Glutamatergic neuron (in vitro differentiated cells): ENCODE measurements at places on chromosomes 6 and 20. TPM values are rescaled to one million over a fixed set of nuclear protein-coding genes. Genes with fewer than 3 reads are reported as not detected.

DNA sequence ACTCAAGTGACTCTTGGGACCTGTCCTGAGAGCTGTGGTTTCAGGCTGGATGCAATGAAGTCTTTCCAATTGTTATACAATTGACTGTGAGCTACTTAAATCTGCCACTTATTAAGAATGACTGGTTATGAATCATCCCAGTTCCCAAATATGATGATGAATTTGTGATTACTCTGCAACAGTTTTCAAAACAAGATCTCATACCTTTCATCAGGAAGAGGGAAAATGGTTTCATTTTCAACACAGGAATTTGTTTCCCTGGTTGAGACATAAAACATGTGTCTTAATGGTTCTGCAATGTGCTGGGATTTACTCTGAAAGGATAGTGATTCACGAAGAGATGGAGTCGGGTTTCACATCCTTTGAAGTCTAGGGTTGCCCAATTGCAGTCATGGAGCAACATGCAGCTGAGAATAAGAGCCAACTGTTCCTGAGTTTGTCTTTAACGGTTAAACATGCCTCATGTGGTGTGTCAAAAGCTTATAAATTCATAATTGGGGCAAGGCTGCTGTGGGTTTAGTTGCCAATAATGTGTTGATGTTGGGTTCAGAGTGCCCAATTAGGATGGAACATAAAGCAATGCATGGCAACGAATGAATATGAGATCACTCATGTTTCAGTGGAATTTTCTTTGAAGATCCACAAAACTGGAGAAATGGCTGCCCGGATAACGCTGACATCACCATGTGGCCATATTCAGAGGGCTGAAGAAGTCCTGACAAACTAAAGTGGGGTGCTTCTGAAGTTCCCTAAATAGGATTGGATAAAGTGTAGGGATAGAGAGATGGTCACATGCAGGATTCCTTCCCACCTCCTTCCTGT lies 41.0 kb downstream of the CYP24A1 start:
- H3K4me3 ChIP-seq, result no peak overlapping the region
- H3K27ac ChIP-seq, result peak overlapping the region; percentile 35
- no peak for DNase-seq
- peaks cover 5% of the 10 kb centered on the region for H3K36me3 ChIP-seq
- peaks cover 1% of the 10 kb centered on the region for H3K27me3 ChIP-seq

DNA sequence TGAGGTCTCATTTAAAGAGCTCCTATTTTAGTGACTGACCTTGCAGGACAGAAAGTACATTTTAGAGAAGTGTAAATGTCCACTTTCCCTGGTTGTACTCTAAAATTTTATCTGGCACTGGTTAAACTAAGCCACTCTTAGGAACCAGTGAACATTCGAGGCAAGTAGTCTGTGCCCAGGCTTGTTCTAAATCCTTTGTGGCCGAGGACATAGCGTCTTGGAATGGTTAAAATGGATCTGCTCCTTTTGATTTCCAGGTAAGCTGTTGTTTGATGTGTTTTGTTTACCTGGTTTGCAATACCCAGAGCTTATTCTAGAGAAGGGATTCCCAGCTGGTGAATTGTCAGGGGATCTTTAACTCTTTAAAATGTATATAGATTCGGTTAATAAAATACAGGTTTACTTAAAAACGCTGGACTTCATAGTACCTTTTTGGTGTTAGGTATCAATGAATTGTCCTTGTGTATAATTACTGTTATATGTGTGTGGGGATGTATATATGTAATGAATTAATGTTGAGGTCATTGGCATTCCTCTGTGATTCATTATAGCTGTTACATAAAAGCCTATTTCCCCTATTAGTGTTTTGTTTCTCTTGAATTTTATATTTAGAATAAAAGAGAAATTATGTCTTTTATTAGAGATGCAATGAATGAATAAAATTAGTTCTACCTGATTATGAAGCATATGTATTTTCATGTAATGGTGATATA lies 15.8 kb downstream of the SNX9 start:
- peak overlapping the region; percentile 44 for H3K27ac ChIP-seq
- H3K4me1 ChIP-seq, result peaks cover 50% of the 10 kb centered on the region
- no peaks in the 10 kb centered on the region for H3K36me3 ChIP-seq
- DNase-seq, result no peak
- H3K4me3 ChIP-seq, result no peak overlapping the region
- H3K27me3 ChIP-seq, result peaks cover 1% of the 10 kb centered on the region

- H3K27ac ChIP-seq, result peak overlapping the region; percentile 99
- peak overlapping the region; percentile 93 for H3K4me3 ChIP-seq
- H3K4me1 ChIP-seq, result peaks cover 15% of the 10 kb centered on the region
- no peaks in the 10 kb centered on the region for H3K36me3 ChIP-seq
- H3K27me3 ChIP-seq, result peaks cover 23% of the 10 kb centered on the region
Observed at GRCh38 chr6:107115695-107116327, 496 bp upstream of the BEND3 start.

DNA sequence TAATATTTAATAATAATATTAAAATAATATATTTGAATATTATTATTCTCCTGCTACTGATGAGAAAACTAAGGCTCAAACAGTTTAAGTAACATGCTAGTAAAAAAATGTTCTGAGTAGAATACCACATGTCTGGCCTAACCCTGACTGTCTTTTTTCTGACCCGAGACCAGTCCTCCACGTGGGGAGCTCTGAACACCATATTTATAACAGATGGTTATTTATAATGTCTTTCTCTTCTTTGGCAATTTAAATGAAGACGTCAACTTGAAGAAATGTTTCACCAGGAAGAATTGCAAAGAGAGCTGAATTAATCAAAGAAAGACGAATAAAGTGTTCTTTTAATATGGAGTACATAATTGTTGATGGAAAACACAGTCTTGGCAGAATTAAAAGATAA lies 82.0 kb downstream of the SLC22A3 start:
- no peak overlapping the region for H3K4me3 ChIP-seq

- H3K36me3 ChIP-seq, result no peaks in the 10 kb centered on the region
- no peaks in the 10 kb centered on the region for H3K4me1 ChIP-seq
- no peak overlapping the region for H3K4me3 ChIP-seq
- no peaks in the 10 kb centered on the region for H3K27me3 ChIP-seq
- H3K27ac ChIP-seq, result no peak overlapping the region
Observed at GRCh38 chr6:54802775-54803634, 43.6 kb upstream of the FAM83B start.

DNA sequence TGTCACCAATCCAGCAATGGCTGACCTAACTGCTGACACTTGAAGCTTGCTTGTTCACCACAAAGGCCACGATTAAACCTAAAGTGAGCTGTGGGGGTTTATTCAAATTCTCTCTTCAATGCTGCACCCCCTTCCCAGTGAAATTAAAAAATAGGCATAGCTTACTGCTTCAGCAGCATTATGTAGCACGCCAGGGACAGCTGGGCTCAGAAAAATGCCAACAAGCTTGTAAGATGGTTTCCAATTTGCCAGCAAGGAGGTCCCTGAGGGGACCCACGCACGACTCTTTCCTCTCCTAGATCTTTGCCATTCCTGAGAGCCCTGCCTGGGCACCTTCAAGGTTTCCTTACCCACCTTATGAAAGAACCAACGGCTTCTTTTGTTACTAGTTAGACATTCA lies 113.5 kb upstream of the CDH4 start:
- H3K36me3 ChIP-seq, result no peaks in the 10 kb centered on the region
- no peaks in the 10 kb centered on the region for H3K27me3 ChIP-seq
- H3K27ac ChIP-seq, result no peak overlapping the region
- H3K4me3 ChIP-seq, result no peak overlapping the region

FOXP4 gene
- total RNA-seq, result 27.9 TPM

ADTRP gene
- total RNA-seq, result not detected
